ENCODE measurements at places on chromosomes 1 and 21. TPM values are rescaled to one million over a fixed set of nuclear protein-coding genes. Genes with fewer than 3 reads are reported as not detected.

The RCSD1 gene
- total RNA-seq = 8.7 TPM

The CD1C gene
- not detected for total RNA-seq

The TRNP1 gene
- 46.6 TPM for total RNA-seq

The WDR64 gene
- not detected for total RNA-seq

The SLC1A7 gene
- not detected for total RNA-seq

The VWA5B1 gene
- total RNA-seq = 41.9 TPM

DNA sequence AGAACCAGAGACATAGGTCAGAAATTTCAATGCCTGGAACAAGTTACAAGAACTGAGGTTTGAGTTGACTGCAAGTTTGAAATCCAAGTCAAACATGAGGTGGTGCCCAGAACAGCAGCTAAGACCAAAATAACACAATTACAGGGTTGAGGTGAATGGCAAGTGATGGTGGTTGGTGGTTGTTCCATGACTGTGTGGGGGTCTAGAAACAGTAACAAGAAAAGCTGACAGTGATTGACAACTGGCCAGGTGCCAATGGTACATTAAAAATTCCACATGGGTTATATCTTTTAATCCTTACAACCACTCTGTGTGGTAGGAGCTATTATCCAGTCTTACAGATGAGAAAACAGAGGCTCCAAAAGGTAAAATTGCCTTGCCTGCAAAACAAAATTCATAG lies 32.0 kb downstream of the RIMS3 start:
- DNase-seq = no peak

DNA sequence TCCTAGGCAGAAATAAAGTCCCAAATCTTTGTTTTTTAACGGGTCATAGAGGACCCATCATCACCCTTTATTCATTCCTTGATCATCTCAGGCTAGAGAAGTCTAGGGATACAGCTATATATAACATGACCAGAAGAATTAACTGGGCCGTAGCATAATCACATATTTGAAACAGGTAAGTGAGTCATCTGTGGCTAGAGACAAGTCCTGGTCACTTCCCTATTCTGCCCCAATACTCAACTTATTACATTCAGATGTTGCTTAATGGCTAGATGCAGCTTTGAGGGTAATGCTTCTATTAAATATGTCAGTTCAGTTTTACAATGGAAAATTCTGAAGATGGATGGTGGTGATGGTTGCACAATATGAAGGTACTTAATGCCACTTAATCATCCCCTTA lies 47.0 kb downstream of the EXO1 start:
- no peak for DNase-seq

- DNase-seq = no peak
Measured at GRCh38 chr21:36909901-36910561, 56.4 kb downstream of the HLCS start.

GRCh38 chr1:226394462-226394861 lies 13.4 kb downstream of the PARP1 start:
- DNase-seq = no peak

- no peak for DNase-seq
Measured at GRCh38 chr1:1438531-1439381, 3.3 kb downstream of the VWA1 start.

GRCh38 chr1:232943679-232944252 lies 6.6 kb upstream of the NTPCR start:
- DNase-seq = no peak

DNA sequence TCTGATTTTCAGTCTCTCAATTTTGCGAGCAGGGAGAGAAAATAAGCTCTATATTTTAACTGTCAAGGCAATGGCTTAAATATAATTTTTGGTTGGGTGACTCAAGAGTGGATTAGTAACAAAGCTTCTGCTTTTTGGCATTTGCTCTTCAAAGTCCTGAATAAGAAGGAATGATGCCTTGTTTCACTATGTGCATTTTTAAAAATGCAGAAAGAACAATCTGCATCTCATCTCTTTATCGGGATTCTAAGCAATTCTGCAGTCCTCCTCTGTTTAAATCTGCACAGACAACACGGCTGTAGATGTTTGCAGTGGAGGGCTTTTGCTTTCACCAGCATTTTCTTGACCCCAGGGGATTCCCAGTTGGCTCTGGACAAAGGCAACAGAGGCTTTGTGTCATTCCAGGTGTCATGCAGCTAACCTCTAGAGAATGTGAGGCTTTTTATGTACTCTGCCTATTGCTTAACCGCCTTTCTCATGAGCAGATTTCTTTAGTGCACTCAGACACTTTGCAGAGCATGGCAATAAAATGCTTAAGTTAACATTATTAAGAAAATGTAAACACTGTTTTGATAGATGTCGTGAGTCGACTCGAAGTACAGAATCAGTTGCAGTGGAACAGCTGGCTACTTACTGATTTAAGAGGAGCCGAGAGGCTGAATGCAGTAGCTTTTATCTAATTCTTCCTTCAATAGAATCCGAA lies 783.2 kb upstream of the NEGR1 start:
- DNase-seq = no peak

GRCh38 chr1:237482777-237483176 lies 407.9 kb downstream of the ZP4 start:
- DNase-seq = no peak

DNA sequence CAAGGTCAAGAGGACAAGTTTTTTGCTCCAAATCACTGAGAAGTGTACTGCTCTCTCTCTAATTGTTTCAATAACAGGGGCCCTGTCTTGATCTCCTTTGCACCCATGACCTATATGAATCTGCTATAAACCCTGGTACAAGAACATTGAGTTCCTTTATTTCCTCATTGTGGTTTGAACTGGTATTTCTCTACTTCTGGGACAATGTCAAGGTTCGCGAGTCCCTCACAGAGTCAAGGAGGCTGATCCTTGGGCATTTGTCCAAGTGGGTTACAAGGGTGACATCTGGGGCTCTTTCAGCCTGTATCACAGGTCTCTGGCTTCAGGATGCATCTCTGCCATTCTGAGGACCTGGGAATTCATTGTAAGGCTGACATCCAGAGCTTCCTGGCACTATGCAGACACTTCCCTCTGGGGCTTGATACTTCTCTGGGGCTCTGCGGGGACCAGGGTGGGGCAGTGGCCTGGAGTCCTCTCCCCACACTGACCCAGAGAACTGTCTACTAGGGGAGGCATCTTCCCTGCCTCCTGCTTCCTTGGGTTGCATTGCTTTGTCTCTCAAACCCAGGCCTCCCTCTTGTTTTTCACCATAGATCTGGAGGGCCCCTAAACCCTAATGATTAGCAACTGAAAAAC lies 22.5 kb upstream of the ZNF648 start:
- DNase-seq = no peak

DNA sequence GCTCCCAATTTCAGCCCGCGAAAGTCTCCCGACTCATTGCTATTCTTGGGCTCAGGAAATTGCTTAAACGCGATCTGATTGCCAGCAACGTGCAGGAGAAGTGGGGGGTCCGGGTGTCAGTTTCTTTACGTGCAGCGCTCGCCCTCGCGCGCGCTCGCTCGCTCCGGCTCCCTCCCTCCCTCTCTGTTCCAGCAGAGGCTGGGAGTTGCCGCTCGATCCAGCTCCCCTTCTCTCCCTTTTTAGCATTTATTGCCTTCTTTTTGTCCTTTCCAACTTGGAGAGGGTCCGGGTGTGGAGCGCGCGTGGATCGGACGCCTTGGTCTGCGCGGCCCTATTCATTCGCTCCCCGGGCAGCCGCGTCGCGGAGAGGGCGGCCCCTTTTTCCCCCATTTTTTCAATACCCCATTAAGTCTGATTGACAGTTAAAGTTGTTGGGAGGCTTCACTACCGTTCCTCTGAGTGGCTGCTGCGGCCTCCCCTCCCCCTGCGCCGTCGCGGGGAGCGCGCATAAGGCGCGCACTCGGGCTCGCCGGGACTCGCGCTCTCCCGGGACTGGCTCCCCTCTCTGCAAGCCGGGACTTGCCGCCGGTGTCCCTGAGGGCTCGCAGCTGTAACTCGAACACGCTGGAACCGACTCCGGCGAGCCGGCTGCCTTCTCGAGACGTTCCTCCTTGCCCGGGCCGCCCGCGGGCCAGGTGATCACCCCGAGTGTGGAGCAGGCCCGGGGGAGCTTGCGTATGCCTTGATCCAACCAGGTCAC lies at the start of gene DHRS3:
TSS of gene DHRS3 (minus strand) at position 310 of the 760 bp plus-strand sequence. CDS start 862 bp downstream, outside the sequence.
- peak; percentile 92 for DNase-seq

- no peak for DNase-seq
Measured at GRCh38 chr1:16141573-16142336, 14.1 kb downstream of the EPHA2 start.

GRCh38 chr1:24481101-24481500 lies 21.5 kb upstream of the RCAN3 start:
- DNase-seq = no peak

DNA sequence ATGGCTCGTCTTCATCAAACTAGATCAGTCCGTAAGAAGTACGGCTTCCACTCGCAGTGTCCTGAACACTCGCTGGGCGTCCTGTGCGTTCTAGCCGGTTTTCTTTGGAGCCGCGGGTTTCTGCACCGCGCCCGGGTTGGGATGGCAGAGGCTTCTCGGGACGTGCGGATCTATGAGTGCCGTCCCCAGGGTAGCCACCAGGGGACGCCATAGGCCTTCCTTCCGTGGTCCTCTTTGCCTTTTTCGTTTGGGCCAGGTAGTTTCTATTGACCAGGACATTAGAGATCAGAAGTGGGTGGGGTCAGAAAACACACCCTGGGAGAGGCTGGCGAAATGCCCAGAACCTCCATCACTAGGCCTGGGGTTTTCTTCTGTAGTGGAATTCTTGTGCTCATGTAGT lies 273.8 kb downstream of the FAM72C start:
- DNase-seq = no peak

- DNase-seq = no peak
Measured at GRCh38 chr21:33332143-33332542, 7.4 kb downstream of the IFNAR1 start.

DNA sequence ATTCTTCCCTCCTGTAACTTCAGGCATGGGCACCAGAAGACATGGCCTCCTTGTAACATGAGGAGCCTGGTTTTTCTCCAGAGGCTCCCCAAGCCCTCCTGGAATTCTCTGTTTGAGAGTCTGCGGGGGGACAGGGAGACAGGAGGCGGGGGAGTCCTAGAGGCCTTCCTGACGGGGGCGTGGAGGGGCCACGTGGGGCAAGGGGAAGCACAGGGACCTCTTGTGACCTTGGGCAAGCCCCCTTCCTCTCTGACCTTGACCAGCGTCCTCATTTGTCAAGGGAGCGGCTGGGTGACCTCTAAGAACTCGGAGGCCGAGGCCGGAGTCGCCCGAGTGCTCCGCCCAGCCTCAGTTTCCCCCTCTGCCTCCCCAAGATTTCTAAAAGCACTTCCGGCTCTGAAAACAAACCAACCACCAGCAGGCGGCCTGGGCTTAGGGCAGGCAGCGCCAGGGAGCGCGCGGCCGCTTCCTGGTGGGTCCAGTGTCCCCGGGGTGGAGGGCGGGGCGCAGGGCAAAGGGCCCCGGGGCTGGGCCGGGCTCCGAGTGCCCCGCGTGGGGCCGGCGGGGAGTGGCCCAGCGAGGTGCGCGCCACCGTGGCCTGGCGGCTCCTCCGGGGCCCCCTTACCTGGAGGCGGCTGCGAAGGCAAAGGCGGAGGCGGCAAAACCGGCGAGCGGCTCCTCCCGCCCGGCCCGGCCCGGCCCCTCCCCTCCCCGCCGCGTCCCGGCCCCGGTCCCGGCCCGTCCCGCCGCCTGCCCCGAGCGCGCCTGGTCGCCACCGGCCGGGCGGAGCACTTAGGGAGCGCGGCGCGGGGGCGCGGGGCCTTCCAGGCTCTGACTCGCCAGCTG lies at the start of gene TMCO4:
TSS of gene TMCO4 (minus strand) at position 687 of the 846 bp plus-strand sequence. CDS start 19,158 bp downstream, outside the sequence.
- DNase-seq = peak; percentile 73

DNA sequence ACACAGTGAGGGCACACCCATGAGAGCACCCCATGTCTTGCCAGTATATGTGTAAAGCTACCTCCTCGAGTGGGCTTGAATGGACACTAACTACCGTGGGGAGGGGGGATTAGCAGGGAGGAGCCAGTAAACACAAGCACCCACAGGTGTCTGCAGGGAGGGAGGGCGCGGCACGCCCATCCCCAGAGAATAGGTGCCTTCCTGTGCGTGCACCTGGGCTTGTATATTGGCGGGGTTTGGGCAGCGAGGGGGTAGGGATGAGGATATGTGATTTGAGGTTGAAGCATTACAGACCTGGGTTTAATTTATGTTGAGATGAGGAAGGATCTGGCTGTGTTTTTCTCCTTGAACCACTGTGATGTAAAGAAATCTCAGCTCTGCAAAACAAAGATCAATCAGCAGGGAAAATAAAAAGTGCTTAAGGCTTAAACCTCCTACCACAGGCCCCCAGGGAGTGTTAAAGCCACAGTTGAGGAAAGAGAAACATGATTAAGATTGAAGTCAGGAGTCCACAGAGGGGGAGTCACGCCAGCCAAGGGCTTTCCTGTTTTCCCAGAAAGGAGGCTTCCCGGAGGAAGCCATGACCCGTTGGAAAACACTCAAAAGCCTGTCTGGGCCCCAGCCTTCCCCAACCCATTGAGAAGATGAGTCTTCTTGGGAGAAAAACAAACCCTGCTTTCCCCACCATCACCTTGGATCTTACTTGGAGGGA lies 80.0 kb downstream of the CAMK2N1 start:
- no peak for DNase-seq

DNA sequence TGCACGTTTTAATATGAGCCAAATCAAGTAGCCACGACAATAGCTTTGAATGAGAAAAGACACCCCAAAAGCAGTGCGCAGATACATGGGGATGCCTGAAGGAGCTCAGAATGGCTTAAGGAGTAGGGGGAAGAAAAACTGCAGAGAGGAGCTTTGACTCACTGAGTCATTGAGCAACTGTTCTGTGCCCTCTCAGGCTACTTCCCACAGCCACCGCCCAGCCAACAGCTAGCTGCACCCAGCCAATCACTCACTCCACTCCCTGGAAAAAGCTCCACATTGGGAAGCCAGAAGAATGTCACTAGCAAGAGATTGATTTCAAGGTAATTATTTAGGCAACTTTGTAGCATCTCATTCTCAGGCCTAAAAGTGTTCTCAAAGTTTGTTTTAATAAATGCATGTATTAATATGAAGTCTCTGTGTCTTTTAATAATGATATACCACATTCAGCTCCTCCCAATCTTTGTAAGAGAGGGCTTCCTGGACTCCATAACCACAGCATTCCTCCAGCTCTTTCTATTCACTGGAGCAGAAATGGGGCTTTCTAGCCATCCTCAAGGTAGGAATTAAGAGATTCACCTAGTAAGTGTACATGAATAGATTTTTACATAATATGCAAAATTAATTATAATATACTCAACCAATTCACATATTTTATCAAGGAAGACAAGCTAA lies 16.8 kb downstream of the DUSP10 start:
- DNase-seq = no peak

GRCh38 chr1:75123756-75124155 lies 10.4 kb upstream of the LHX8 start:
- DNase-seq = no peak

DNA sequence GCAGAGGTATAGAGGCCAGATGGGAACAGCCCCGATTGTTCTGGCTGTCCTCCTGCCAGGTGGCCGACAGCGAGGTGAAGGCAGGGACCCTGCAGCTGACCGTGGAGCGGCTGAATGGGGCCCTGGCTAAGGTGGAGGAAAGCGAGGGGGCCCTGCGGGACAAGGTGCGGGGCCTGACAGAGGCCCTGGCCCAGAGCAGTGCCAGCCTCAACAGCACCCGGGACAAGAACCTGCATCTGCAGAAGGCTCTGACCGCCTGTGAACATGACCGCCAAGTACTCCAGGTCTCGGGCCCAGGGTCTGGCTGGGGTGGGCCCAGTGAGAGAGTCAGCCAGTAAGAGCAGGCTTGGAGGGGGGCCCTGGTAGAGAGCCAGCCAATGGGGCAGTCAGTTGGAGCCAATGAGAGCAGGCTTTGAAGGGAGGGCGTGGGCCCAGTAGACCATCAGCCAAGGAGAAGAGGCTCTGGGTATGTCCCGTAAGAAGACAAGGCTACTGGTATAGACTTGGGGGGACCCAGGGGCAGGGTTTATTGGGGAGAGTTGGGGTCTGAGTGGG lies 11.3 kb downstream of the MFAP2 start:
- no peak for DNase-seq

Data from ureter (tissue), 1 donor.